Activated CD8-positive, alpha-beta memory T cell treated with anti-CD3 and anti-CD28 coated beads, Interleukin-2, amount 10 ng/mL, durations not matched to agents 7 days and 5 days (primary cell): ENCODE measurements at places on chromosomes 6 and 20. TPM values are rescaled to one million over a fixed set of nuclear protein-coding genes. Genes with fewer than 3 reads are reported as not detected.

The ARFGEF2 gene
- 23.7 TPM for total RNA-seq

The SIRPB2 gene
- not detected for total RNA-seq

The SLC26A8 gene
- total RNA-seq: not detected

The PAX1 gene
- total RNA-seq: not detected

The MCCD1 gene
- not detected for total RNA-seq

The SAMD3 gene
- 47.9 TPM for total RNA-seq

The PROKR2 gene
- total RNA-seq: not detected

The FRK gene
- 0.09 TPM for total RNA-seq

The PI16 gene
- total RNA-seq: 0.37 TPM

The GNL1 gene
- 64.0 TPM for total RNA-seq

The HSPA1L gene
- total RNA-seq: 2.9 TPM

The KCNK5 gene
- 30.8 TPM for total RNA-seq

The C6orf132 gene
- total RNA-seq: 0.18 TPM

The FAM83C gene
- not detected for total RNA-seq

The C20orf141 gene
- not detected for total RNA-seq

The TRIM40 gene
- not detected for total RNA-seq

The MANEA gene
- total RNA-seq: 23.3 TPM

The ADGRF4 gene
- total RNA-seq: not detected

The FAM217A gene
- not detected for total RNA-seq

The DEFB124 gene
- not detected for total RNA-seq

The PLEKHG1 gene
- 5.1 TPM for total RNA-seq

The EPHA7 gene
- not detected for total RNA-seq

The PNPLA1 gene
- not detected for total RNA-seq

The SNAP91 gene
- not detected for total RNA-seq

The TUBB2B gene
- not detected for total RNA-seq

The SMIM26 gene
- 49.1 TPM for total RNA-seq

The DPPA5 gene
- not detected for total RNA-seq

The ABHD12 gene
- total RNA-seq: 27.9 TPM

The LRP11 gene
- total RNA-seq: 2.9 TPM

The IL17F gene
- not detected for total RNA-seq

The PPIL6 gene
- total RNA-seq: 0.21 TPM
